ENCODE measurements at places on chromosomes 16 and 17. TPM values are rescaled to one million over a fixed set of nuclear protein-coding genes. Genes with fewer than 3 reads are reported as not detected.

DNA sequence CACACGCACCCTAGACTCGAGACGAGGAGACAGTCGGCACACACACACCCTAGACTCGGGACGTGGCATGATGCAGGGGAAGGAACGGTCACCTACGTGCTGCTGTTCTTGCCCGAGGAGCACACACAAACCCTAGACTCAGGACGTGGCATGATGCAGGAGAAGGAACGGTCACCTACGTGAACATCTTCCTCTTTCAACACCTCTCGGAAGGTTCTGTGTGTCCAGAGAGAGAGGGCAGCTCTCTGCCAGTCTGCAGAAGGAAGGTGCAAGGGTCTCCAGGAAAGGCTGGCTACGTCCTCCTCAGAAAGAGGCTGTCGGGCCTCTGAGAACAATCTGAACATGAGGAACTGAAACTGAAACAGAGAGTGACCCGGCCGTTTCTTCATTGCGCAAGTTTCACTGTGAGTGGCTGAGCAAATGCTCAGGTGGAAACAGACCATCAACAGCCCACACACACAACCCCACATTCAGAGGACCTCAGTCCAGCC is 43.4 kb downstream of the ZNF276 start:
- H3K4me1 ChIP-seq, result no peaks in the 10 kb centered on the region
- no peaks in the 10 kb centered on the region for H3K36me3 ChIP-seq
- no peaks in the 10 kb centered on the region for H3K27me3 ChIP-seq
- peak overlapping the region; percentile 3 for H3K4me3 ChIP-seq
- no peak overlapping the region for H3K27ac ChIP-seq

GRCh38 chr17:71963791-71964190 is 157.0 kb upstream of the SOX9 start:
- peaks cover 10% of the 10 kb centered on the region for H3K4me1 ChIP-seq
- H3K4me3 ChIP-seq, result no peak overlapping the region
- no peaks in the 10 kb centered on the region for H3K36me3 ChIP-seq
- no peak overlapping the region for H3K27ac ChIP-seq

DNA sequence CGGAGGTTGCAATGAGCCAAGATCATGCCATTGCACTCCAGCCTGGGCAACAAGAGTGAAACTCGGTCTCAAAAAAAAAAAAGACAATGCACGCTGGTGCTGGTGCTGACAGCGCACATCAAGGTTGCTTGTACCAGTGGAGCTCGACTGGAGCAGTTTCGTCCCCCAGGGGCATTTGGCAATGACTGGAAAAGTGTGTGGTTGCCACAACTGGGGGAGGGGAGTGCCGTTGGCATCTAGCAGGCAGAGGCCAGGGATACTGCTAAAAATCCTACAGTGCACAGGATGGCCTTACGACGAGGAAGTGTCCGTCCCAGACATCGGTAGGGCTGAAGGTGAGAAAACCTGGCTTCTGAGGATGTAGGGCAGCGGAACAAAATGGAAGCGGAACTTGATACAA is 2.4 kb downstream of the MEAK7 start:
- no peak overlapping the region for H3K4me3 ChIP-seq
- H3K4me1 ChIP-seq, result peaks cover 27% of the 10 kb centered on the region
- DNase-seq, result peak; percentile 51
- H3K36me3 ChIP-seq, result peaks cover 23% of the 10 kb centered on the region
- no peaks in the 10 kb centered on the region for H3K27me3 ChIP-seq
- no peak overlapping the region for H3K27ac ChIP-seq

- no peaks in the 10 kb centered on the region for H3K27me3 ChIP-seq
- no peak for DNase-seq
- H3K36me3 ChIP-seq, result no peaks in the 10 kb centered on the region
- peak overlapping the region; percentile 73 for H3K4me3 ChIP-seq
Measured at GRCh38 chr16:56606476-56607108, 1.8 kb upstream of the MT2A start.

- no peak for DNase-seq
- peaks cover 19% of the 10 kb centered on the region for H3K36me3 ChIP-seq
- no peaks in the 10 kb centered on the region for H3K4me1 ChIP-seq
- no peak overlapping the region for H3K27ac ChIP-seq
- H3K4me3 ChIP-seq, result no peak overlapping the region
- no peaks in the 10 kb centered on the region for H3K27me3 ChIP-seq
Measured at GRCh38 chr17:69093995-69094394, 33.3 kb upstream of the ABCA9 start.

DNA sequence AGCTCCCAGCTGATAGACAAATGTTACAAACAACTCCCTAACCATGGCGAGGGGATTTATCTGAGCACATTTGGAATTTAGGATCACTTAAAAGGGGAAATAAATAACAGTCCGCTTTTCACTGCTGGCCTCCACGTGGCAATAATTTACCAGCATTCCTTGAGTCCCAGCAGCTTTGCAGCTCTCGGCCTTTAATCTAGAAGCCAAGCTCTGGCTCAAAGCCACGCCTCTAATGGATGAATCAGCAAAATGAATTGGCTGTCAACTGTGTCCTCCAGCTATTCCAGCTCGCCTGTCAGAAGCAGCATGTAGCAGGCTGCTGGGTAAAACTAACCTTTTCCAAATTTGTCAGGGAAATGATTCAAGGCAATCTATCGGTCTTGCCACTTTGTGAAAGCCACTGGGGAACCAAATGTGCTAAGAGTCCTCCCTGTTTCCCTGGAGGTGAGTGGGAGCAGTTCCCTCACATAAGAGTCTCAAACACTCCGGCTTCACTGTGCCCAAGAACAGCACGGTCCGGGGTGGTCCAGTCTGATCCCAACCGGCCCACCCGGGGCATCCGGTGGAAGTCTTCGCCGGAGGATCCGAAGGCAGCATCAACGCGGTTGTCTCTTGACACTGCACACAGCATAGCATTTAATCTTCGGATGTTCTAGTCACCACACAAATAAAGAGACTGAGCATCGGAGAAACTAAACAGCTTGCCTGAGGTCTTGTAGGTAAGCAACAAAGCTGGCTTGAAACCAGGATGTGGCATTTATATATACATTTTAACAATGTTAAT is 143.3 kb downstream of the PARN start:
- H3K36me3 ChIP-seq, result peaks cover 10% of the 10 kb centered on the region
- peak overlapping the region; percentile 55 for H3K27ac ChIP-seq
- H3K27me3 ChIP-seq, result no peaks in the 10 kb centered on the region
- DNase-seq, result peak; percentile 87
- peak overlapping the region; percentile 32 for H3K4me3 ChIP-seq

GRCh38 chr16:12586701-12587100 is 217.0 kb downstream of the CPPED1 start:
- H3K4me3 ChIP-seq, result no peak overlapping the region
- no peaks in the 10 kb centered on the region for H3K4me1 ChIP-seq
- no peak for DNase-seq
- no peaks in the 10 kb centered on the region for H3K36me3 ChIP-seq

DNA sequence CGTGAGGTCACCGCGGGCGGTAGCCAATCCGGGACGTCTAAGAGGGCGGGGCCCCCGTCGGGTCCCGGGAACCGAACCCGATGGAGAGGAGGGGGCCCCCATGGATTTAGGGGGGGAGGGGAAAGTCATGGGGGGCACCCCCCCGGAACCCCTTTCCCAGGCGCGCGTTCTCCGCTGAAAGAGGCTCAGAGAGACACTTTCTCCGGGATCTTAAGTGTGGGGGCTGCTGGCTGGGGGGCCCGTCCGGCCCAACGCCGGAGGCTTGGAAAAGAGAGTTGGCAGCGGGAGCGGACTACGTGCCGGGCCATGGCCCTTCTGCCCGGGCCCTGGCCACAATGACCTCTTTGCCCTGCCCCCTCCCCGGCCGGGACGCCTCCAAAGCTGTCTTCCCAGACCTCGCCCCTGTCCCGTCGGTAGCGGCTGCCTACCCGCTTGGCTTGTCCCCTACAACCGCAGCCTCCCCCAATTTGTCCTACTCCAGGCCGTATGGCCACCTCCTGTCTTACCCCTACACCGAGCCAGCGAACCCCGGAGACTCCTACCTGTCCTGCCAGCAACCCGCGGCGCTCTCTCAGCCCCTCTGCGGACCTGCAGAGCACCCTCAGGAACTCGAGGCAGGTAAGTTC is at the start of gene DLX4:
Gene DLX4, plus strand, starts transcription at position 57 of the 626 bp plus-strand sequence. Its CDS starts 279 bp downstream, at position 336.
- peak within 1 kb of the TSS; percentile 56 for H3K4me3 ChIP-seq
- H3K27ac ChIP-seq, result peak within 1 kb of the TSS; percentile 62
- DNase-seq, result no peak
- peaks cover 39% of the 10 kb centered on the region for H3K4me1 ChIP-seq
- peaks cover 100% of the 10 kb centered on the region for H3K27me3 ChIP-seq

DNA sequence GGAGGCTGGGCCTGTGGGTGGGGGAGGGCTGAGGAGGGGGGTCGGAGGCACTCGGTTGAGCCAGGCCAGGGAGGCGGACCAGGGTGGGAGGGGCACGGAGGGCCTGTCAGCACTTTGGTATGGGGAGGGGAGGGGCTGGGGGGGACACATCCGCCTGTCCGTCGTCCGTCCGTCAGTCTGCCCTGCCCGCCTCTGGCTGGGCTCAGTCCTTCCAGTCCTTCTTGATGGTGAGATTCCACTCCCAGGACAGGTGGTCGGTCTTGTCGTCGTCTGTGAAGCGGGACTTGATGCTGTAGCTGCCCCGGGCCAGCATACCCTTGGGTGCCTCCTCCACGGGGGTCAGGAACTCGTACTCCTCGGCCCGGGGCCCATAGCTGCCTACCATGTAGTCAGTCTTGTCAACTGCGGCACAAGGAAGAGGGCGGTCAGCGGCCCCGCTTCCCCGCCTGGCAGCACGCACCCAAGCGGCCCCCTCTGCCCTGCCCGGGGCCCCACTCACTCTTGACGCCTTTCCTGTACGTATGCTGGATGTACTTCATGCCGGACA is 2.4 kb downstream of the ARHGDIA start:
- H3K4me1 ChIP-seq, result peaks cover 70% of the 10 kb centered on the region
- peak overlapping the region; percentile 99 for H3K27ac ChIP-seq
- H3K27me3 ChIP-seq, result no peaks in the 10 kb centered on the region
- H3K4me3 ChIP-seq, result no peak overlapping the region
- H3K36me3 ChIP-seq, result peaks cover 22% of the 10 kb centered on the region

GRCh38 chr16:31194898-31195297 is 7.7 kb downstream of the PYCARD start:
- peaks cover 71% of the 10 kb centered on the region for H3K36me3 ChIP-seq
- H3K4me3 ChIP-seq, result no peak overlapping the region
- H3K4me1 ChIP-seq, result peaks cover 19% of the 10 kb centered on the region
- no peak overlapping the region for H3K27ac ChIP-seq

DNA sequence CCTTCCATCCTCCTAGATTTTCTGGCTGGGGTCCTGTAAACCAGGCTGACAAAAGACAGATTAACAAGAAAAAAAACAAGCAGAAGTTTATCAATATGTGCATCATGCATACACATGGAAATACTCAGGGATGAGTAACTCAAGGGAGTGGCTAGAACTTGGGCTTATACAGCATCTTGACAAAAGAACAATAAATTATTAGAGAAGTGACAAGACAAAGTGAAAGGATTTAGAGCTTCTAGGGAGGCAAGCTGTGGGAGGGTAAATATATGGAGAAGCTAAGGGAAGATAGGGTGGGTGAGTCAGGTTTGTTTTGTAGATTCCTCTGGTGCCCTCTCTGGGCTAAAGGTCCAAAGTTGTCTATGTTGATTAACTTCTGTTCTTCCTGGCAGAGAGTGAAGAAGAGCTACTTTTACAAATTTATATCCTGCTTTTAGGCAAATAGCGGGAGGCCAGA is 48.0 kb upstream of the NDRG4 start:
- H3K27me3 ChIP-seq, result no peaks in the 10 kb centered on the region
- H3K36me3 ChIP-seq, result no peaks in the 10 kb centered on the region
- H3K4me3 ChIP-seq, result no peak overlapping the region
- peaks cover 39% of the 10 kb centered on the region for H3K4me1 ChIP-seq
- H3K27ac ChIP-seq, result peak overlapping the region; percentile 66
- no peak for DNase-seq

- no peaks in the 10 kb centered on the region for H3K36me3 ChIP-seq
- H3K27me3 ChIP-seq, result peaks cover 2% of the 10 kb centered on the region
- H3K4me3 ChIP-seq, result no peak overlapping the region
- H3K27ac ChIP-seq, result no peak overlapping the region
- no peak for DNase-seq
- H3K4me1 ChIP-seq, result no peaks in the 10 kb centered on the region
Measured at GRCh38 chr16:71501547-71501946, 12.4 kb upstream of the ZNF19 start.

DNA sequence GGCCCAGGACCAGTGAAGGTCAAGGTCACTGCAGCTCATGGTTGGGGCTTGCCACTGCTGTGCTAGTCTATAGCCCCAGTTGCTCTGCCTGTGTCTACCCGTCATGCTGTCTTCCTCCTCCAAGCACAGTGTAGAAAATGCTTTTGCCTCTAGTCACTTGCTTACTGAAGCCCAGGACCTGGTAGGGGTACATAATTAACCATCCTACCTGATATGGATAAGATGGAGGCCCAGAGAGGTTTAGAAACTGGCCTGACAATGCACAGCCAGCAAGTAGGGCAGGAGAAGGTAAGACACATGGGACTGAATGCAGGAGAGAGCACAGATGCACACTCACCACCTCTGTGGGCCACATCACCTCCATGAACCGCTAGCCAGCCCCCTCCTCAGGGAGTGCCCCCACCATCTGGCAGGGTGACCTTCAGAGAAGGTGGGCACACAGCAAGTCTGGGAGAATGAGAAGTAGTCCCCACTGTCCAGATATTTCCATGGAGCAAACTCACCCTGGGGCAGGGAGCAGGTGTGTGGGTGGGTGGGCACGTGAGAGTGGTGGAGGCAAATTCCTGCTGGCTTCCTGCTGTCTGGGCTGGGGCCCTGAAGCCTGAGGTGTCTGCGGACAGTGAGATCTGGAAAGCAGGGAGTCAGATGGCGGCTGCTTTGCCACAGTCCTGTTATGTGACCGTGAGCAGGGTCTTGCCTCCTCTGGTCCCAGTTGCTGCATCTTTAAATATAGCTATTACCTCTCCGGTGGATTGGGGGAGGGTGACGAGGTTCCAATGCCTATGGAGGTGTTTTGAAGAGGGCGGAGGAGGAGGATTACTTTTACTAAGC is 1.0 kb downstream of the CX3CL1 start:
- H3K4me1 ChIP-seq, result peaks cover 52% of the 10 kb centered on the region
- DNase-seq, result no peak
- H3K27me3 ChIP-seq, result no peaks in the 10 kb centered on the region
- no peaks in the 10 kb centered on the region for H3K36me3 ChIP-seq
- peak overlapping the region; percentile 81 for H3K27ac ChIP-seq
- H3K4me3 ChIP-seq, result peak overlapping the region; percentile 57

- H3K27ac ChIP-seq, result no peak overlapping the region
- no peak overlapping the region for H3K4me3 ChIP-seq
- H3K36me3 ChIP-seq, result no peaks in the 10 kb centered on the region
- H3K27me3 ChIP-seq, result no peaks in the 10 kb centered on the region
Measured at GRCh38 chr17:65201331-65201730, 64.2 kb downstream of the RGS9 start.

DNA sequence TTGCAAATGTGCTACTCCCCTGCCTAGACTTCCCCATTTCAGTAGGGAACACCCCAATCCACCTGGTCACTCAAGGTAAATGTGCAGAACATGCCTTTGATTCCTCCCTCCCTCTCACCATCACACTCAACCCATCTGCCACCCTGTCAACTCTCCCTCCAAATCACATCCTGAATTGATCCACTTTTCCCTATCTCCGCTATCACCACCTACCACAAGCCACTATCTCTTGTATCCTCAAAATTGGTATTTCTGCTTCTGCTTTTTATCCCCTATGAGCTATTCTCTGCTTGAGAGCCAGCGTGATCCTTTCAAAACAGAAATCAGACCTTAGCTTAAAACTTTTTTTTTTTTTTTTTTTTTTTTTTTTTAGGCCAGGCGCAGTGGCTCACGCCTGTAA is 5.4 kb upstream of the NOL11 start:
- H3K27me3 ChIP-seq, result no peaks in the 10 kb centered on the region
- peaks cover 5% of the 10 kb centered on the region for H3K4me1 ChIP-seq
- no peaks in the 10 kb centered on the region for H3K36me3 ChIP-seq
- H3K4me3 ChIP-seq, result no peak overlapping the region
- no peak overlapping the region for H3K27ac ChIP-seq

The AGRP gene
- total RNA-seq, result not detected

The MYH1 gene
- not detected for total RNA-seq

The MYH11 gene
- 54.8 TPM for total RNA-seq

The KRT33B gene
- total RNA-seq, result 194 TPM

The ITPRIPL2 gene
- 60.4 TPM for total RNA-seq

Data from suprapubic skin (tissue), 4 donors.